NCI-H1930 (cell line): ENCODE measurements at places on chromosomes 5 and 9.
A peak's percentile ranks its signal among the peaks of the same experiment; 100 is the strongest.

- DNase-seq, result peak; percentile 43
Measured at GRCh38 chr5:140351609-140352334, 5.4 kb upstream of the HBEGF start.

GRCh38 chr9:68851657-68852056 lies 146.6 kb downstream of the PIP5K1B start:
- DNase-seq, result no peak

- DNase-seq, result no peak
Measured at GRCh38 chr9:112495614-112496013, 9.0 kb downstream of the KIAA1958 start.

- DNase-seq, result no peak
Measured at GRCh38 chr5:108560581-108560980, 178.7 kb upstream of the FBXL17 start.

GRCh38 chr5:123992641-123993040 lies 480.7 kb downstream of the CSNK1G3 start:
- DNase-seq, result no peak

DNA sequence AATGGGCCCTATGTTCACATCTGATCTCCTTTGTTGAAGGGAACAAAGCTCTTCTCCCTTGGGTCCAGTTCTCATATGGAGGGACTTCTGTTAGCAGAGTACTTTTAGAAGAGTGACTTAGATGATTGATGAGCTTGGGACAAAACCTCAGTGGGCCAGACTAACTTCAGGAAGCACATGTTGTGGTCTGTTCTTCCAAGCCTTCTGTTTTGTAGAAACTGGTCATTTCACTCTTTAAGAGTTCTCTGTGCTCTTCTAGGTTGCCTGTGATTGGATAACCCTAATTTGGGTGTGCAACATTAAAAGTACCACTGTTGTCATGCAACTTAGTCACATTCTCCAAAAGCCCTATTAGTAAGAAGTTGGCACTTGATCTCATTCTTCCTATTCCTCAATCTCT lies 183.5 kb upstream of the ACO1 start:
- no peak for DNase-seq

- no peak for DNase-seq
Measured at GRCh38 chr5:43193894-43194265, 1.9 kb downstream of the NIM1K start.

DNA sequence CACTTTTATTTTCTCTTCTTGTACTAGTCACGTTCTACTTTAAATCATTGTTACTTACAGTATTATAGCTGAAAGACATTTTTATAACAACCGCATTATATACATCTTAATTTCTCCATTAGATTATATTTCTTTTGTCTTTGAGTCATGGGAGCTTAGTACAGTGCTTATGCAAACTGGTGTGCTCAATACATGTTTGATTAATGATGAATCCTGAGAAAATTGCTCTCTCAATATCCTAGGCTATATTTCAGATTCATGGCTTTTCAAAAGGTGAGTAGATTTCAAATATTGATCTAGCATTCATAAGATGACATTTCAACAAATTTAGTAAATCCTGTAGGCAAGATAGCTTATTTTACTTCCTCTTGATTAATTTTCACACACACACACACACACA lies 102.2 kb upstream of the FST start:
- DNase-seq, result no peak

DNA sequence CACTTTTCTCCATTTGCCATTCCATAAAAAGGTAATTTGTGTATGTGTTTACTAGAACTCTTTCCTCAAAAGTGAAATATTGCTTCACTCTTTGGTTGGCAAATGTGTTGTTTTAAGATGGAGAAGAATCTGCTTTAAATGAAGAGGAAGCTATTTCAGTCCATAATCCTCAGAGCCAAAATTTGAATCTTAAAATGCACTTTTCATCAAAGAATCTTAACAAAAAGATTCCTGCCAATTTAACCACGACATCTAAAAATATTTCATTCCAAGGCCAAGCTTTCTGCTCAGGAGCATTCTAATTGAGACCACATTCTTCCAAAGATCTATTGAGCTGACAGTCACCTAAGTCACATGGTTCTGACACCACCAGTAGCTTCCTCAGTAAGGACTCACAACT lies 7.5 kb downstream of the GABRB2 start:
- DNase-seq, result no peak
